ENCODE measurements at places on chromosomes 4 and X.
A peak's percentile ranks its signal among the peaks of the same experiment; 100 is the strongest.

DNA sequence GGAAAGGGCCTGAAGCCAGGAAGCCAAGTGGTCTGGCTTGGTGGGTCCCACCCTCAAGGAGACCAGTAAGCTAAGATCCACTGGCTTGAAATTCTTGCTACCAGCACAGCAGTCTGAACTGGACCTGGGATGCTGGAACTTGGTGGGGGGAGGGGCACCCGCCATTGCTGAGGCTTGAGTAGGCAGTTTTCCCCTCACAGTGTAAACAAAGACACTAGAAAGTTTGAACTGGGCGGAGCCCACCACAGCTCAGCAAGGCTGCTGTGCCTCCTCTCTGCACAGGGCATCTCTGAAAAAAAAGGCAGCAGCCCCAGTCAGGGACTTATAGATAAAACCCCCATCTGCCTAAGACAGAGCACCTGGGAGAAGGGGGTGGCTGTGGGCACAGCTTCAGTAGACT lies 63.1 kb downstream of the AFM start:
- no peak for DNase-seq

DNA sequence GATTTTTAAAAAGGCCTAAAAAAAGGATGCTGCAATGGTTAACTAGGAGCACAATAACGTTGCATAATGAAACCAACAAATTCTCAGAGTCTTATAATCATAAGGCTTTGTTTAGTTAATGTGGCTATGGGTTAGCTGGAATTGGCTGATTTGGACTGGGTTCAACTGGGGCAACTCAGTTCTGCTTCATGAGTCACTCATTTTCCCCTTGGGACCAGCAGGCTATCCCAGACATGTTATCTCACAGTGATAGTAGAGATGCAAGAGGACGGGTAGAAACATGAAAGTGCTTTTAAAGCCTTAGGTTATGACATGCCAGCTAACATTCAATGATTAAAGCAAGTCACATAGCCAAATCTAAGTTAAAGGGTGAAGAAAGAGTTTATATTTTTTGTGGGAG lies 189.2 kb upstream of the GK2 start:
- peak; percentile 27 for DNase-seq

DNA sequence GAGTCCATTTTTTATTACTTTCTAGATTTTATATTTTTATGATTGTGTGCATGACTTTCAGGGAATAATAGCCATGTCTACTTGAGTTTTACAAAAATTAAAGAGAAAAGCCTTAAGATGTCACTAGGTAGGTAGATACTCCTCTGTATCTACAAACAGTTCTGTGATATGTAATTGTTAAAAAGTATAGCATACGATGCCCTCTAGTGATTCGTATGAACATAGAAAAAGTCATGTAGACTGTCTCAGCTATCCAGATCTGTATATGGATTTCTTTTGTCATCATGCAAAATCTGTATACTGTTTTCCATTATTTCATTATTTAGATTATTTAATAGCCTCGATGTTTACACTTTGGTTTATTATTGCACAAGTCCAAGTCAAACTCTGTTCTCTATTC lies 856.6 kb downstream of the CENPC start:
- peak; percentile 1 for DNase-seq

GRCh38 chr4:71126719-71127118 lies 133.3 kb downstream of the DCK start:
- peak; percentile 94 for DNase-seq

DNA sequence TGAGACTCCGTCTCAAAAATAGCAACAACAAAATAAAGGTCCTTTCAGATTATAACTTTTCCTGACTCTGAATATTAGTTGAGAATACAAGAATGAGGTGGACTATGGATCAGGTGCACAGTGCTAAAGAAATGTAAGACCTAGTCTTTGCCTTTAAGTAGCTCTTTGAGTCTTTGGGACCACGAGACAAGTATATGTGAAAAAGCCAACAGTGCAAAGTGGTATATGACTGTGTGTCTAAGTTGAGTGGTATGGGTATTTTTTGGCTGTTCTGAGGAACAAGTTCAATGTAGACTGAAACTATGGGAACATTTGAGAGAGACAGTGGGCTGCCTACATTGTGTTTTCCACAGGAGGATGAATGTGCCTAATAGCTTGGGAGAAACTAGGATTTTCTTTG lies 2.8 kb downstream of the GAB1 start:
- no peak for DNase-seq

- no peak for DNase-seq
Measured at GRCh38 chr4:8063974-8064563, 94.5 kb downstream of the ABLIM2 start.

- DNase-seq, result peak; percentile 16
Measured at GRCh38 chrX:40855411-40855810, 120.1 kb upstream of the MED14 start.

- no peak for DNase-seq
Measured at GRCh38 chr4:2390784-2391421, 27.5 kb downstream of the ZFYVE28 start.

GRCh38 chr4:26613237-26613636 lies 29.4 kb downstream of the TBC1D19 start:
- DNase-seq, result no peak

DNA sequence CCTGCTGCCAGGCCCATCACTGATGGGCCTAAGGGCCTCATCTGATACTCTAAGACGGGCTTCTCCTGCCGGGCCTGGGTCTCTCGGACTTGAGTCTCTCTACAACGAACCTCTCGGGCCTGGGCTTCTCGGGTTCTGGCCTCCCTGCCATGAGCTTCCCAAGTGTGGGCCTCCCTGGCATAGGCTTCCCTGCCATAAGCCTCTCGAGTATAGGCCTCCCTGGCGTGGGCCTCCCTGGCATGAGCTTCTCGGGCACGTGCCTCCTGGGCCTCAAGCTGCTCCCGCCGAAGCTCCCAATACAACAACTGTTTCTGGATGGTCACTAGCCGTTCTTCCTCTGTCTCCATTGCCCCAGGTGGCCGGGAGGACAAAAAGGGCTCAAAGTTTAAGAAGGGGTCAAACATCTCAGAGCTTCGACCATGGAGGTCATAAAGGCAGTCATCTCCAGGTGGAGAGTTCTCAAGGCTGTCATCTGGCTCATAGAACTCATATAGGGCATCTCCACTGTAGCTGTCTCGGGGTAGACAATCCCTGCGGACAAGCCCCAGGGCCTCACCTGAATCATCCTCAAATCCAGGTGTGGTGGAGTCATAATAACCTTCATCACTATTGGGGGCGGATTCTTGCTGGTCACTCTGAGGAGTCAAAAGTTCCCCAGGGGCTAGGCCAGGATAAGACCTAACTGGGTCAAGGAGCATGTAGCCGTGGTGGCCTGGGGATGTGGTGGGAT lies 14.1 kb downstream of the AMER1 start:
- no peak for DNase-seq

DNA sequence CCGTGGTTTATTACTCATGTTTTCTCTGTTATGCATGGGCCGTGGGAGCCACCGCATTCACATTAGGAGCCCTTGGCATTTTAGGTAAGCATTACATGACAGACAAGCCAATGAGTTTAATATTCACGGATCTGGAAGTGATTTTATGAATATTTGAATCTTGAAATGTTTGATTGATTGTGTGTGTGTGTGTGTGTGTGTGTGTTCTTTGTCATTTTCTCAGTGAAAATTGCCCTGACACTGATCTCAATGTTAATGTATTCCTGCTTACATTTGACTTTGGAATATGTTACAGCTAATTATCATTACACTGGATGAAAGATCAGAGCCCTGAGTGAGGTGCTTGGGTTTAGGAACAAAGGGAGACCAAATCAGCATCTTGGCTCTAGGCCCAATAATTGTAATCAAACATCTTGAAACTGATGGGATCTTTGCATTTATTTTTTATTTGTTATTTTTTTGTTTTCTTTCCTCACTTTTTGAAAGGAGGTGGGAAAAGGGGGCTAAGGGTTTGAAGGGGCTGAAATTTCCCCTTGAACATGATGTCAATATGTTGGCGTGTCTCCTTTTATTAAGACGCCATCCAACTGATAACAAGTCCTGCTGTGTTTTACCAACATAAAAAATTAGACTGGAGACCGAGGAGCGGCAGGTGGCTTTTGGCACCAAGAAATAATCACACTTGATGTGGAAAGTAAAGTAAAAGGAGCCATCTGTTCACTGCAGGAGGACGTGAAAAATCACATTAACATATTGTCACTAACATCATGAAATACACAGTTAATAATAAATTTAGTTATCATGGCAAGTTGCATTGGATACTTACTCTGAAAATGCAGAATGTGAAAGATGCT lies 5.2 kb upstream of the GK2 start:
- DNase-seq, result no peak

GRCh38 chr4:80614319-80614718 lies 278.8 kb downstream of the CFAP299 start:
- no peak for DNase-seq

DNA sequence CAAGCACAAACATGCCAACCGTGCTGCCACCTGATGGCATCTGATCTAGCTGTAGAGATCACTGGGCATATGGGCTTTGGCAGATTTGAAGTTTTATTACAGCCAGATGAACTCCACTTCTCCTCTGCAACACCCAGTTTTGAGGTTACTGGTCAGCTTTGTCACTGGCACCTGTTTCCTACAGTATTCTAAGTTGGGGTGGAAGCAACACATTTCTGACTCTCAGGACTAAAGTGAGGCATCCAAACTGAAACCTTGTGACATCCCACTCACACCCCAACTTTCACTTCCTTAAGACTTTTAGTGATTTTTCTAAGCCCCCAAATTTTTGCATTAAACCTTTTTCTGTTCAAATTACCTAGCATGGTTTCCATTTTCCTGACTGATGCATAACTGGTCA lies 115.1 kb upstream of the PCDH18 start:
- DNase-seq, result no peak

- DNase-seq, result peak; percentile 68
Measured at GRCh38 chr4:74444891-74445642, at the start of gene AREG. Gene AREG, plus strand, starts transcription at chr4:74445136. Its CDS starts 210 bp downstream, at chr4:74445346.

GRCh38 chr4:633976-634598 lies 8.7 kb downstream of the PDE6B start:
- no peak for DNase-seq

DNA sequence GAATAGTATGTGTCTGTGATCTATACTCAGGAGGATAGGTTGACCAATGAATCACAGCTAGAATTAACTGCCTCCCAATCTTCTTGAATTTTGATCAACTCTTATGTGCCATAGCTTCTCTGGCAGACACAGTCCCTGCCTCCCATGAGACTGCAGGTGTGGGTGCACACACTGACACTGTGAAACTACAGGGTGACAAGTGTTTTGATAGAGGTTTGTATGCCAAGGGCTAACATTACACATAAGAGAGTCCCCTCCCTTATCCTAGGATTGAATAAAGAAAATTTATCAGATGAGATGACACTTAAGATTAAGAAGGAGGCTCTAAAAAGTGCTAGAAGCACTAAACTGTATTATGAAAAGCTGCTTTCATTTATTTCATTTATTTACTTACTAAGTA lies 218.4 kb upstream of the BMP3 start:
- no peak for DNase-seq

- no peak for DNase-seq
Measured at GRCh38 chr4:89364541-89364940, 56.9 kb upstream of the GPRIN3 start.

DNA sequence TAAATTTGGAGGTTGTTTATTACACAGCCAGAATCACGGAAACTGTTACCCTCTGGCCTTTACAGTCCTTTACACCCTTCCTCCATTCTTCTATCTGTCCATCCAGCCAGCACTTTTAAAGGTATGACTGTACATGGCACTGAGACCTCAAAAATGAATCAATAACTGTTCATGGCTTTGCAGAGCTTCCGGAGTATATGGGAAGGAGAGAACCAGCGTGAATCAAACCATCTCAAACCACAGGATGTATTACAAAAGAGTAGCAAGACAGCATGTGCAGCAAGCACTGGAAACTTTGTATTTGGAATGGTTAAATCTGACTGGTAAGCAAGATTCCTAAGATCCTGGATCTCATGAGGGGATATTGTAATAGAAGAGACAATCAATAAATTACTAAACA lies 228.5 kb upstream of the CASK start:
- no peak for DNase-seq

DNA sequence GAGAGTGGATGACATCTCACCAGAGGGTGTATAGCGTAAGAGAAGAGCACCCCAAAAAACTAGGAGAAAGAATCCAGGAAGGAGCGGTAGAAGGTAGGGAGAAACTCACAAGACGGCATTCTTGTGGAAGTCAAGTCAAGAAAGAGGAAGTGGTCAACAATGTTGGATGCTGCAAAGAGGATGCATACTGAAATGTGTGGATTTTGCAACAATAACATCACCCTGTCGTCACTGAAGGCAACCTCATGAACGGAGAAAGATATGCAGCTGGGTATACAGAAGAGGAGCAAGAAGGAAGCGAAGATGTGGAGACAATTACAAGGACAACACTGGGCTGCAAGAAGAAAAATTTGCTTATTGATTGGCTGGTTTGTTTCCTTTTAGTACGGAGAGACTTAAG lies 11.4 kb upstream of the TAPT1 start:
- no peak for DNase-seq

DNA sequence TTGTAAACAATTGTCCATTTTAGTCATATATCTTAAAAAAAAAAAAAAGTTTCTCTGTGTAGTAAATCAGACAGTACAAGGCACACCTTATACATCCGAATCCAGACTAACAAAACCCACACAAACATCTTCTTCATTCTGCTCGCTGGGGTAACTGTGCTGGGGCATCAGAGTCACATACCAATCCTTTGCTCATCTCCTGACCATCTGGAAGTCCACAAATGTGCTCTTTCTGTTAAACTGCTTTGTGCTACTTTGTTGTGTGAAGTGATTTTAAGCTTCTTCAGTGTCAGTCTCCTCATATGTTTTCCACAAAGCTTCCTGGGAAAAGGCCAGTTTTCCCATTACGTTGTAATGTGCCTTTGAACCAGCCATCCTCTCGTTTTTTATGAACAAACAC lies 86.2 kb upstream of the CBR4 start:
- no peak for DNase-seq

GRCh38 chrX:112844250-112844649 lies 3.6 kb upstream of the AMOT start:
- peak; percentile 26 for DNase-seq

DNA sequence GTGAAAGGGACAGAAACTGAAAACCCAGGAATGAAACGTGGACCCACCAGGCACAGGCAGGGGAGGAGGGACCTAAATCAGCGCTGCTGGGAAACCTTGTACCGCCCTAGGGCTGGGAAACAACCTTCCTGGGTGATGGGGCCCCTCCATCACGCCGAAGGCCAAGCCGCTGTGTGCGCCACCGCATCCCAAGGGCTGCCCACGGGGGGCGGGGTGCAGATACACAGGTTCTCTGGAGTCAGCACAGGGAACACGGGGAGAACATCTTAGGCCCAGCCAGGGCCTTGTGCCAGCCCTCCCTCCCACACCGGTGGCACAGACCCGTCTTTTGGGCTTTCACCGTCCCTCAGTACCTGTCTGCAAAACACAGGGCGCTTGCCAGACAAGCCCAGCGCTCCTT lies 13.0 kb downstream of the UVSSA start:
- DNase-seq, result no peak
